ENCODE measurements at places on chromosomes 1 and 21. TPM values are rescaled to one million over a fixed set of nuclear protein-coding genes. Genes with fewer than 3 reads are reported as not detected.

DNA sequence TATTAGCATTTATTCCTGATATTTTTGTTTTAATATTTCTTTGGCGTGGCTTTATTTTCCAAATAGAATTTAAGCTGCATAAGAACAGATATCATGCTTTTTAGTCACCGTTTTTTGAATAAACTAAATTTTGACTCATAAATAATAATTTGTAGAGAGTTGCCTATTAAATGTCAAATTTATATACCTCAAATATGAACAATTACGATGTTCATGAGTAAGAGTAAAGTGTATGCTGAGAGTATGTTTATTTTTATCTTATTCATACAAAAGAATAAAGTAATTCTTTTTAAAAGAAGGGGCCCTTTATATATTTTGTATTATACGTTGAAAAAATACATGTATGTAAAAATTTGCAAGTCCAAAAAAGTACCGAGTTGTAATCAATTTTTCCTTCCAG, 126.5 kb upstream of the NRIP1 start:
- DNase-seq, result no peak

The CLCA4 gene
- total RNA-seq, result not detected

DNA sequence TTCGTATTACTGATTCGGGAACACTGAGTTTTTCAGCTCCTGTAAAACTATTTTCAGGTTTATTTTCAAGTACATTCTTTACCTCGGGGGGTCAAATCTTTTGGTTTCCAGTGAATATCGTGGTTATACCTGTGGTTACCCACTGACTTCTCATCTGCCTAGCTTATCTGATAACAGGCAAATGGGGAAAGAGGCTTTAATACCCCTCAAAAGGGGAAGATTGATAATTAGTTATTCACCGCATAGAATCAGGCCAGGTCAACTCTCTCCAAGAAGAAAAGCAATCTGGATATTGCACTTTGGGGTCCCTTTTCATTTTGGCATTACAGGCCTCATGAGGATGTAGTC, 23.0 kb downstream of the RUNX1 start:
- DNase-seq, result no peak

- DNase-seq, result no peak
These were observed 51.3 kb upstream of the ECE1 start for GRCh38 chr1:21341517-21342078.

DNA sequence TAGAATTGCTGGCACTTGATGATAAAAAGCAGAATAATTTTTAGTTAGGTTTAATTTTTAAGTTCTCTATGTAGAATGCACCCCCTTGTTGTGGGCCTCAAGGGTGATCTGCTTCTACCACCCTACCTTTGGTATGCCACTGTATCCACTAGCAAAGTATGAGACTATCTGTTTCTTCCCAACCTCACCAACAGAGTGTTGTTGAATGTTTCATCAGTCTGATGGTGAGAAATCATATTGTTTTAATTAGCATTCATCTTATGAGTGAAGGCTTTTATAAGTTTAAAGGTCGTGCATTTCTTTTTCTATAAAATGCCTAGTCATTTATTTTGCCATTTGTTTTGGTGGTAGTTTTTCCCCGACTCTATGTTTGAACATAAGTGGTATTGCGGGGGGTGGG, 141.0 kb downstream of the MAGI3 start:
- DNase-seq, result no peak

GRCh38 chr1:4726620-4727341, 72.4 kb downstream of the AJAP1 start:
- DNase-seq, result no peak

The ZNF648 gene
- not detected for total RNA-seq

DNA sequence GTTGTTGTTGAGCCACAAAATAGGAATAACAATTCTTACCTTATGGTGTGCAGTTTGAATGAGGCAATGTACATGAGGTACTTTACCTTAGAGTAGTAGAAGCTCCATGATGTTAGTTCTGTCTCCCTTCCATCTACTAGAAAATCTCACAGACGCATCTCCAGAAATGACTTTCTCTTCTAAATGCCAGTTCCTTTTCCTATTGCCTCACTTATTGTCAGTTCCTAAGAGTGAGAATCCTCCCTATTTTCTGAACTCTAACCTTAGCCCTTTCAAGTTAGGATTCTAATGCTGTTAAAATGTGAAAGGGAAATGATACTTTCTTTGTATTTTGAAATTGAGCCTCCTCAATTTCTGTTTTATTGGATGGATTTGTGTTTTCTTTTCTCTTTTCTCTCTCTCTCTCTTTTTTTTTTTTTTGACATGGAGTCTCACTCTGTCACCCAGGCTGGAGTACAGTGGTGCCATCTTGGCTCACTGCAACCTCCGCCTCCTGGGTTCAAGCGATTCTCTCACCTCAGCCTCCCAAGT, 18.6 kb upstream of the MAPKAPK2 start:
- no peak for DNase-seq

GRCh38 chr1:7784492-7785071, 491 bp downstream of the PER3 start:
- no peak for DNase-seq

All from Right ventricle myocardium superior (tissue), 1 donor.